ENCODE measurements at places on chromosomes 7 and 10.

DNA sequence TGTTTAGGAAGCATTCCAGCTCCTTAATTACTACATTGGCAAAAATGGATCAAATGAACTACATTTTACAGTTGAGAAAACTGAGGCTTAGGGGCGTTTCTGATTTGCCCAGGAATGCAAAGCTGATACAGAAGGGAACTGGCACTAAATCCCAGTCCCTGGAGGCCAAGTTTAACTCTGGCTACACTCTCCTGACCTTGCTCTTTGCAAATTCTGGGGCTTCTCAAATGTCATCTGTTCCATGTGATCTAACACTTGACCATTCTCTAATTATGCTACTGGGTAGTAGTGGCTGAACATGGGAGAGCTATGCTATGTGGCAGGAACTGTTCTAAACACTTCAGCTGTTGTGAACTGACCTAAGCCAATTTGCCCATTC, 11.3 kb upstream of the HABP2 start:
- no peak for DNase-seq

DNA sequence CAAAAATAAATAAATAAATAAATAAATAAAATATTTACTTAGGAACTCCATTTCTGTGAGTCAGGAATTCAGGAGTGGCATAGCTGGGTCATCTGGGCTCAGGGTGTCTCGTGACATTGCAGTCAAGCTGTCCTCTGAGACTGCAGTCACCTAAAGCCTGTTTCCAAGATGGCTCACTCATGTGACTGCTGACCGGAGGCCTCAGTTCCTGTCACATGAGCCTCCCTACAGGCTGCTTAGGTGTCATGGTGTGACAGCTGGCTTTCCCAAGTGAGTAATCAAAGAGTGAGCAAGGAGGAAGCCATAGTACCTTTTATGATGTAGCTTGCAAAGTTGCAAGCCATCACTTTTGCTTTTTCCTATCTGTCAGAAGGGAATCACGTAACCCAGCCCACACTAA, 128.6 kb upstream of the KCTD7 start:
- DNase-seq, result no peak

- no peak for DNase-seq
Measured at GRCh38 chr10:104527013-104527412, 114.1 kb upstream of the SORCS3 start.

DNA sequence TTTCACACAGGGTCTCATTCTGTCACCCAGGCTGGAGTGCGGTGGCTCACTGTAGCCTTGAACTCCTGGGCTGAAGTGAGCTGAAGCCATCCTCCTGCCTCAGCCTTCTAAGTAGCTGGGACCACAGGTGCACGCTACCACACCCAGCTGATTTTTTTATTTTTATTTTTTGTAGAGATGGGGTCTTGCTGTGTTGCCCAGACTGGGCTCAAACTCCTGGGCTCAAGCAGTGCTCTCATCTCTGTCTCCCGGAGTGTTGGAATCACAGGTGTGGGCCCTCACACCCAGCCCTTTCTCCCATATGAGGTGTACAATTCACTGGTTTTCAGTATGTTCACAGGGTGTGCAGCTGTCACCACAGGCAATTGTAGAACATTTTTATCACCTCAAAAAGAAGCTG, 5.2 kb downstream of the INPP5A start:
- DNase-seq, result no peak

GRCh38 chr7:116592445-116592844, 67.6 kb downstream of the CAV1 start:
- no peak for DNase-seq

- no peak for DNase-seq
Measured at GRCh38 chr7:4273566-4274230, 408.4 kb upstream of the FOXK1 start.

GRCh38 chr10:17238445-17239291, 10.6 kb downstream of the VIM start:
- DNase-seq, result no peak

DNA sequence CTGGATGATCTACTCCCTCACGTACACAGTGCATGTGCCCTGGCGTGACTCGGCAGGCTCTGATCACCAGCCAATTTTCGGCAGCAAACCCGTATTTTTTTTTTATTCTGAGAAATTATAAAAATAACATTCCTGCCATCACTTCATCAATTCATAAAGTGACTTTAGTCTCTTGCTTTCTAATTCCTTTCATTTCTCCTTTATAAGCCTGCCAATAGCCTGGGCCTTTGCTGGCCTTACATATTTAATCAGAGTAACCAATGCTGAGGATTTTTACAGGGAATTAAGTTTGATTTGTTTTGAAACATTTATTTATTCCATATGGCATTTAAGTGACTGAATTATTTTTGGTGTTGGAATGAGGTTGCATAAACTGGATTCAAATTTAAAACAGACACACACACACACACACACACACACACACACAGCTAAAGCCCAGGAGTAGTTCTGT, 140.8 kb downstream of the ETV1 start:
- DNase-seq, result no peak

DNA sequence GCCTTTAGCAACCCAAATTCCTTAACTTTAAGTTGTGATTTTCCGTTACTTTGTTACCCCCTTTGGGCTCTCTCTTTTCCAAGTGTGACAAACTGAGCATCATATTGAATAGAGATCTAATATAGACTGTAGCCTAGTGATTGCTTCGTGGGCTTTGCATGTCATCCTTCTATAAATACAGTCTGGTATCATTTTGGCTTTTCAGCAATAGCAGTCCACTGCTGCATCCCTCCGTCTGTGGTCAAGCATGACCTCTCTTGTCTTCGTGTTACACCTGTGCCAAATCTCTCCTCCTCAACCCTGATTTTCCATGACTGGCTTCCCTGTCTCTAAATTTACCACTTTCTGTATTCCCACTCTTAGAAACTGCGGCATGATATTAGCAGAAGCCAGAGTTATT, 53.8 kb upstream of the AGK start:
- DNase-seq, result no peak

DNA sequence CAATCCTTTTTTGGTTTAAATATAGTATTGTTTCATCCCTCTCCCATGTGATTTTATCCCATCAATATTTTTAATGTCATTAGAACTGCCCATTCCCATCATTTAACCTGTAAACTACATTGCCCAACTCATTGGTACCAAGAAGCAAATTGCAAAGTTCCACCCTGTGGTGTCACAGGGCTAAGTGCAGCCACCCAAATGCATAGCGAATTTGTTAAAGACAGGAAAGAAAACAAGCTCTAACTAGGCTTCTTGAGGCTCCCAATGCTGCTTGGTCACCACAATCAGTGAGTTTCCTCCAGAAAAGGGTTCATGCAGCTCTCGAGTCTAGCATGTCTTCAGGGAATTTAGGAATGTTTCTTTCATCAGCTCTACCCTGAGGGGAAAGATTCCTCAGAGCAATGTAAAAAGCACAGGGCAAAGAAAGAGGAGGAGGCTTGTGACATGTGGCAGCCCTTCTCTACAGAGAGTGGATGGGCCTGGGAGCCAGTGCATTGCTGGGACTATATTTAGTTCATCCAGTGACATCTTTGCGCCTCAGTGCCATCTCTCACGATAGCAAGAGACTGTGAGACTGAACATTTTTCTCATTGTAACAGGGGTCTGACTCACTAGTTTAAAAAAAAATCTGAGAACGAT, 58.1 kb downstream of the CAV1 start:
- no peak for DNase-seq

- DNase-seq, result no peak
Measured at GRCh38 chr10:57955076-57955475, 312.6 kb downstream of the IPMK start.

- DNase-seq, result no peak
Measured at GRCh38 chr7:66558660-66559465, 69.8 kb upstream of the KCTD7 start.

DNA sequence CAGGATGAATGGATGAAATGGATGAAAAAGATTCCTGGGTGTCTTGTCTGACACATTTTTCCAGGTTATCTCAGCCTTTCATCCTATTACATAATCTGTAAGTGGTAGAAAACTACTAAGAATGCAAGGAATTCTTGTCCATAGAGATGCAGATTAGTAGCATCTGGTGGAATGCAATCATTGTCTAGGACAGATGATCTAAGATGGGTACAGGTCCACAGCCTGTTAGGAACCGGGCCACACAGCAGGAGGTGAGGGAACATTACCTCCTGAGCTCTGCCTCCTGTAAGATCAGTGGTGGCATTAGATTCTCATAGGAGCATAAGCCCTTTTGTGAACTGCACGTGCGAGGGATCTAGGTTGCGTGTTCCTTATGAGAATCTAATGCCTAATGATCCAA, 225.0 kb downstream of the CALN1 start:
- DNase-seq, result no peak

- no peak for DNase-seq
Measured at GRCh38 chr10:7551289-7551688, 115.5 kb downstream of the ITIH5 start.

DNA sequence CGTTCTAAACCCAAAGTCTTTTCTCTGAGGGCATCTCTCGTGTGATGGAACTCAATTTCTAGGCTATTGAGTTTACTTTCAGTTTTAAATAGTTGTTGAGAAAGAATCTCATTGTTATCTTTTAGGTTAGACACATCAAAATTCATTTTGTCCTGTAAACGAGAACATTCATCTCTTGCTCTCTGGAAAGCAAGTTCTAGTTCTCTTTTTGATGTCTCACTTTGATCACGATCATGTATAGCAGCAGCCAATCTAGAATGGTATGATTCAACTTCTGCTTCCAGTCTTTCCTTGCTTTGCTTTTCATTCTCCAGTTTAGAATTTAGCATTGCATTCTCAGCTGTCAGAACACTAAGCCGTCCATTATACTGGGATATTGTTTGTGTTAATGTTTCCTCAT, 65.1 kb downstream of the ANKRD26 start:
- DNase-seq, result no peak

GRCh38 chr7:24740871-24741270, 16.4 kb downstream of the GSDME start:
- DNase-seq, result no peak

DNA sequence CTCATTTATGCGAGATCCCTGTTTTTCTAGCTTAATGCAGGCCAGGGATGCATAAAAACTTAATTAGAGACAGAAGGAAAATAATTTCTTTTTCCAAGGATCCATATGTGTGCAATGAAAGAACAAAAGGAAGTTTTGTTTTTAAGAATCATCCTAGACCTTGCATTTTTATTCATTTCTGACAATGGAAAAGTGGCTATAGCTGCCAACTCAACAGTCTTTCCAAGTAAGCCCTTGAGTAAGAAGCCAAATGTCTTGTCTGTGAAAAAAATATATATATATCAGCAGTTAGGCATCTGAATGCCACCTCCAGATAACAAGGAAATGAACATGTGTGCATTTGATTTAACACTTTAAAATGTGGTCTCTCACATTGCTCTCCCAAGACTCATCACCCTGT, 1397.6 kb downstream of the GATA3 start:
- no peak for DNase-seq

DNA sequence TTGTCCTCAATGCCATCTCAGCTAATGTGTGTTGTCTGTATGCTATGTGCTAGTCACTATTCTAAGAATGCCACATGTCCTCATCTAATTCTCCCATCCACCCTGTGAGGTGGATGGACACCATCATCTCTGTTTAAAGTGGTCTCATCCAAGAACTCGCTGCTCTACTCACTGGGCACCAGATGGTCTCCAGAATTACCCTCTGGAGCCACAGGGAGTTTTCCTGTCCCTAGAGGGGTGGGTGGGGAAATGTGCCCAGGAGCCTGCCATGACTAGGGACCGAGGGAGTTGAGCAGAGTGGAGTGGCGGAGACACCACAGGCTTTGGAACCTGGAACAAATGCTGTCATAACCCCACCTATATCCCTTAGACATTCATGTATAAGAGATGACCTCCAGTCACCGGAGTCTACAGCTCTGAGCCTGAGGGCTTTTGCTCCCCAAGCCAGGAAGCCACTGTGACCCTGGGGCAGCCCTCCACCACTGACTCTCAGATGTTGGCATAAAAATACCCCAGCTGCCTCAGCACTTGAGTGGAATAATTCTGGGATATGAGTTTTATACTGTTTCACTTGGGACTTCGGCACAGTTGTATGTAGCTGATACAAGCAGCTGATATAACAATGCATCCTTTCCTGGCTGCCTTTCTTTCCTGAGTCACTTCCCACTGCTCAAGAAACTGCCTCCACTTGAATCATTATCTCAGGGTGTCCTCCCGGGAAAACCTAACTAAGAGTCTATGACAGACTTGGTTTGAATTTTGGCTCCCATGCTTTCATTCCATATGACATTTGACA, 61.5 kb upstream of the RAPGEF5 start:
- DNase-seq, result no peak

DNA sequence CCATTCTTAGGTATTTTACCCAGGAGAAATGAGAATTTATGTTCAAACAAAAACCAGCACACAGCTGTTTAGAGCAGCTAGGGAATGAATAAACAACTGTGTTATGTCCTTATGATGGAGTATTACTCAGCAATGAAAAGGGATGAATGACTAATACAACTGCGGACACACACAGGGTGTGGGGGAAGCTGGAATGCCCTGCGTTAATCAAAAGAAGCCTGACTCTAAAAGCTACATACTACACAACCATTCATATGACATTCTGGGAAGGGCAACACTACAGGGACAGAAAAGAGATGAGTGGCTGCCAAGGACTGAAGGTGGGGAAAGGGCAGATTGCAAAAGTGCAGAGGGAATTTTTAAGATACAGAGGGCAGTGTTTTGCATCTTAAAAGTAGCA, 64.0 kb downstream of the DLG5 start:
- DNase-seq, result no peak

GRCh38 chr10:75512203-75512933, 80.9 kb downstream of the LRMDA start:
- no peak for DNase-seq

GRCh38 chr10:119663866-119664698, 12.9 kb downstream of the BAG3 start:
- DNase-seq, result no peak

GRCh38 chr7:77439572-77439971, 23.4 kb upstream of the GSAP start:
- DNase-seq, result no peak

- DNase-seq, result no peak
Measured at GRCh38 chr7:144723301-144723700, 112.6 kb downstream of the TPK1 start.

DNA sequence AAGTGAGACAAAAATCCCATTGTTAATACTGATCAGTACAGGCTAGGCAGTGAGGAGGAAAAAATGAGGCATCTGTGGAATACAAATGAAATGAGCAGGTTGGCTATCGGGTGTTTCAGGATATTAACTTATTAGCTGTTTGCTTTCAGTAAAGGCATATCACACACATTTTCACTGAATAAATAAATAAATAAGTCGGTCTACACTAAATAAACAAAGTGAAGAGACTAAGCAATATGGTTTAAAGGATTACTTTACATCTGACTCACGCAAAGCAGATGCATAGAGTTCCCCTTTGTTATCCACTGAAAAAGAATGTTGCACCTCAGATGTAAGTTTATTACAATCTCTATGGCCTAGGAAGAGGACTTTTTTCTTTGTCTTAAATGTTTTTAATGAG, 6.3 kb upstream of the SEMA3A start:
- DNase-seq, result no peak

GRCh38 chr10:95767884-95768556, 12.1 kb downstream of the ENTPD1 start:
- no peak for DNase-seq

GRCh38 chr7:113912876-113913275, 5.9 kb downstream of the PPP1R3A start:
- DNase-seq, result no peak

All from NCI-H524 treated with DMSO at 0.1 percent for 48 hours (cell line).